ELR (cell line): ENCODE measurements at places on chromosomes 7 and 10.

- no peak for DNase-seq
Observed at GRCh38 chr7:95874129-95874528, 101.8 kb downstream of the DYNC1I1 start.

- peak; percentile 74 for DNase-seq
Observed at GRCh38 chr7:134905375-134905774, 80.9 kb upstream of the AGBL3 start.

- no peak for DNase-seq
Observed at GRCh38 chr7:94440451-94441039, 45.9 kb downstream of the COL1A2 start.

DNA sequence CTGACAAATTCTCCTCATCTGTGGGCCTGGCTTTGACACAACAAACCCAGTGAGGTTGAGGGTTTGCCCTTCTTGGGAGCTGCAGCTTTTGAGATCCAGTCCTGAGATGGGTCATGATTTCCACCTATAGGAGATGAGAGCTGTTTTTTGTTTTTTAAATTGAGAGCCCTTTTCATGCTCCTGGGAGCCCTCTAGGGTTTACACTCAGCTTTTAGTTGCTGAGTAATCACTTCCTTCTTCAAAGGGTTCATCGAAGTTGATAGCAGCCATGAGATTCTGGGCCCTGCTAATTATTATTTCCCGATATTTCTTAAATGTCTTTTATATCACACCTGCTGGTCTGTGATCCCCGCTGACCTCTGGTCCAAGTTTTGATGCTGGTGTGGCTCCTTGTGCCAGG, 47.3 kb upstream of the VIPR2 start:
- DNase-seq = no peak

GRCh38 chr10:84683550-84683949, 355.2 kb downstream of the CCSER2 start:
- DNase-seq = no peak

DNA sequence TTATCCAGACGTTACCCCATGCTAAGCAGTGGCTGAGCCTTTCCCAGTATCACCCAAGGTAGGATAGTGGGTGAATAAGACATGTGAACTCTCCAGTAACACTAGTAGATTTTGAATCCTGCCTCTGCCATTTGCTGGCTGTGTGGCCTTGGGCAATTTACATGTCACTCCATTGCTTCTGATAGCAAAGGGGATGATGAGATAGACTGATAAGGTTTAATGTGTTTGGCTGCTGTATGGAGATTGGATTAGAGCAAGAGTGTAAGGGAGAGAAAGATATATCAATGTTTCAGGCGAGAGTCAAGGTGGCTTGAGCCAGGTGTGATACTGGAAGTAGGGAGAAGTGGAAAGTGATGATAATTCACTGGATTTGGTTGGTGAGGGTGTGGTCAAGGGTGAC, 40.1 kb upstream of the EEPD1 start:
- DNase-seq = no peak

DNA sequence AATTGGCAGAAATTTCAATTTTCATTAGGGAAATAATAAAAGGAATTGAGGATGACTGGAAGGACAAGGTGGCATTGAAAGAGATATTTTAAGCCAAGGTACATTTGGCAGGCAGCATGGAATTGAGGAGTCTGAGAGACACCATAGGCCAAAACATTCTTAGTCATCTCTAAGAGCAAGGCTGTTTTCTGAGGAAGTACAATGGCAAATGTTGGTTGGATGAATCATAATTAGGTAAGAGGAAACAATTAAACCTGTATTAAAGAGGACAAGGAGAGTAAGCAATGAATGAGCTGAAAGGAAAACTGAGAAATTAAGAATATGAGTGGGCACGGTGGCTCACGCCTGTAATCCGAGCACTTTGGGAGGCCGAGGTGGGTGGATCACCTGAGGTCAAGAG, 86.3 kb downstream of the MRPL32 start:
- DNase-seq = peak; percentile 46

GRCh38 chr10:80458638-80459037, 4.5 kb downstream of the TSPAN14 start:
- no peak for DNase-seq

DNA sequence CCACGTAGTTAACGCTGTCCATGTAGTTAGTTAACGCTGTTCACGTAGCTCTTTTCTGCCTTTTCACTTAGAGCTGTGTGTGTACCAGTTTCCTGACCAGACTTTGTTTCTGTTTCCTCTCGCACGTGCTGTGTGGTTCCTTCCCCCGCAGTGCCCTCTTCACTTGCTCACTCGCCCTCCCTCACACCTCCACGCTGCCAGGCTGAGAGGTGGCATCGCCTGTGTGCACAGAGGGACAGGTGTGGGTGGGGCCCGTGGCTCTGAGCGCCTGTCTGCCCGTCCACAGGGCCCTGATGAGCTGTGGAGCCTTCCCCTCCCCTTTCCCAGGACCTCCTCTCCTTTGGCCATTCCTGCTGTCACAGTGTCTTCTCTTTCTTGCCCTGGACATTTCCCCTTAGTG, 30.6 kb downstream of the WDR37 start:
- DNase-seq = no peak

DNA sequence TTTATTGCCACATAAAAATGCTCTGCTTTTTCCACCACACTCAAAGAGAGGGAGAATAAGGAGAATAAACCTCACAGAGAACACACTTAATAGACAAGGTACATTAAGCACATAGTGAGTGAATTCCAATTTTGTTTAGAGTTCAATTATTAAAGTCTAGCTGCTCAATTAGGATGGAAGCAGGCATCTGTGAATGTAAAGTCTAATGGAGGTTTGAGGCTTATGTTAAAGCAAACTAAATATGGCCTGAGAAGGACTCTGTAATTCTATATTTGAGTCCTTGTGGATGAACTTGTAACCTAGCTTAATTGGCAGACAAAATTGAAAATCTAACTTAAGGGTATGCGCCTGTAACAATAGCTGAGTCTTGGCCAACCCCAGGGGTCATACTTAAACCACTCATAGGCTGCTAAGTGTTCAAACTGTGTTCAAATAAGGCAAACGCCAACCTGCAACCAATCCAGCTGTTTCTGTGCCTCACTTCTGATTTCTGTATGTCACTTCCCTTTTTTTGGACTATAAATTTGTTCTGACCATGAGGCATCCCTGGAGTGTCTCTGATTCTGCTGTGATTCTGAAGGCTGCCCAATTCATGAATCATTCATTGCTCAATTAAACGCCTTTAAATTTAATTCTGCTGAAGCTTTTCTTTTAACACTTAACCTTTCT, 31.3 kb upstream of the NME8 start:
- DNase-seq = no peak

- DNase-seq = no peak
Observed at GRCh38 chr7:3246127-3246526, 54.9 kb upstream of the SDK1 start.

- DNase-seq = no peak
Observed at GRCh38 chr10:44893604-44894468, 17.3 kb upstream of the TMEM72 start.

GRCh38 chr10:7891634-7892033, 73.3 kb downstream of the TAF3 start:
- DNase-seq = no peak

DNA sequence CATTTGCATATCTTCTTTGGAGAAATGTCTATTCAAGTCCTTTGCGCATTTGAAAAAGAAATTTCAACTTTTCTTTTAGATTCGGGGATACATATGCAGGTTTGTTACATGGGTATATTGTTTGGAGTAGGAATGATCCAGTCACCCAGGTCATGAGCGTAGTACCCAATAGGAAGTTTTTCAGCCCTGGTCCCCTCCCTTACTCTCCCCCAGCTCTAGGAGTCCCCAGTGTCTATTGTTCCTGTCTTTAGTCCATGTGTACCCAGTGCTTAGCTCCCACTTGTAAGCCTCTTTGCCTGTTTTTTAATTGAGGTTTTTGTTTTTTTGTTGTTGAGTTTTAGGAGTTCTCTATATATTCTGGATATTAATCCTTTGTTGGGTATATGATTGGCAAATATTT, 63.3 kb downstream of the SND1 start:
- DNase-seq = no peak

DNA sequence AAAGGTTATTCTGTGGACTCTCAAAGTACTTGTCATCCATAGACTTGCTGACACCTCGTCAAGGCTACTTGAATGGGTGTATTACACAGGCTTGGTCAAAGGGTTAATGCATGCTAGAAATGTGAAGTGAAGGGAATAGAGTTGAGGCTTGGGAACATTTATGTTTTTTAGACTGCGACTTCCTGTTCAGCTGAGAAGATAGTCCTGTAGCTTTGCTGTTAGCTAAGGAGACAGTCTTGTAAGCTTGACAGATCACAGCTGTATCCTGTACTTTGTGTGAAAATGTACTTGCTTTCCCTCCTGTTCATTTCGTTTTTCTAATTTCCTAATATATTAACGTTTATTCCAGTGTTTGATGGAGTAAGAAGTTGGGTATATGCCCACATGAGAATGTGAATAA, 52.1 kb downstream of the ADD3 start:
- DNase-seq = no peak

- no peak for DNase-seq
Observed at GRCh38 chr7:76998285-76998589, 33.9 kb downstream of the SPDYE17 start.

- no peak for DNase-seq
Observed at GRCh38 chr7:47382200-47382599, 199.7 kb downstream of the TNS3 start.

DNA sequence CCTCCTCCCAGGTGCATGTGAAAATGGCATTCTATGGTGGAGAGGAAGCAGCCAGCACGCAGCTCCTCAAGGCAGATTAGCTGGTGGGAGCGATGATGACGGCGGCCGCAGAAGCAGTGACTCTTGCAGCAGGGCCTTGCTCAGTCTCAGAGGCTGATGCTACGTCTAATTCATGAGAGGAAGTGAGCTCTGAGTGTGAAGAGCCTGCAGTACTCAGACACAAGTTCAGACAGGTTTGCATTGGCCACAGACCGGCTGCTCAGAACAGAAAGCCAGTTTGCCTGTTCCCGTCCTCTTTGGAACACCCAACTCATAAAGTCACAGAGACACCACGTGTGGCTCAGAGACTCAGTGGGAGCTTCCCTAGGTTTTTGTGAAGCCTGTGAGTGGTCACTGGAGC, 136.5 kb downstream of the ADARB2 start:
- no peak for DNase-seq

DNA sequence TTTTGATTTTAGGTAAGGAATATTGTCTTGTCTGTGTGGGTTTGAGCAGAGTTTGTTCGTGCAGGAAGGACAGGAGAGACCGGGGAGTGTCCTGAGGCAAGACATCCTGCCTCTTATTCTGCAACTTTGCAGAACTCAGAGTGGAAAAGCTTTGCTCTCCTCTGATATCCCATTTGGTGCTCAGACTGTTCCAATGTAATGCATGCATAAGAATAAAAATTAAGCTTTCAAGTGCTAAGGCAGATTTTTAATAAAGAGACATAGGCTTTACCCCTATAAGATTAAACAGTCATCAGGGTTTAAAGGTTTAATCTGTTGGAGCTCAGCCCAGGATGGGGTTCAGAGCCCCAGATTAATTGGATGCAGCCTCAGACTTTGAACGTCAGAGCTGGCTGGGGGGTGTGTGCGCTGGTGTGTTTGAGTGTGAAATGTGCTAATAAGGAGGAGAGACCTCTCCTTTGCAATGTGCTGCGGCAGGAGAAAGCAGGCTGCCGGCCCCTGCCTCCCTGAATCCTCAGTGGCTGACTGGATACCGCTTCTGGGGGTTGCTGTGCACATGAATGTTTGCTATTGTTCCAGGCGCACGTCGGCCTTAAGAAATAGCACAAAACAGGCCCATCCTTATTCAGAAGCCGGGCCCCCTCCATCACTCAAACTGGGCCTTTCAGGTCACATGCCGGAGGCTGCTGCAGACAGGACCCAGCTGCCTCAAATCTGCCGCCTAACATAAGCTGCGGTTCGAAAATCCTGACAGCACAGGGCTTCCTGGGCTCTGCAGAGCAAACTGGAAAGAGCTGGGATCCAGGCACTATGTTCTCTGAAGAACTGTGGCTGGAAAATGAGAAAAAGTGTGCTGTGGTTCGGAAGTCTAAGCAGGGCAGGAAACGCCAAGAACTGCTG, 84.1 kb upstream of the PRR15 start:
- DNase-seq = no peak

- peak; percentile 14 for DNase-seq
Observed at GRCh38 chr10:24701447-24701846, 22.2 kb downstream of the ARHGAP21 start.

DNA sequence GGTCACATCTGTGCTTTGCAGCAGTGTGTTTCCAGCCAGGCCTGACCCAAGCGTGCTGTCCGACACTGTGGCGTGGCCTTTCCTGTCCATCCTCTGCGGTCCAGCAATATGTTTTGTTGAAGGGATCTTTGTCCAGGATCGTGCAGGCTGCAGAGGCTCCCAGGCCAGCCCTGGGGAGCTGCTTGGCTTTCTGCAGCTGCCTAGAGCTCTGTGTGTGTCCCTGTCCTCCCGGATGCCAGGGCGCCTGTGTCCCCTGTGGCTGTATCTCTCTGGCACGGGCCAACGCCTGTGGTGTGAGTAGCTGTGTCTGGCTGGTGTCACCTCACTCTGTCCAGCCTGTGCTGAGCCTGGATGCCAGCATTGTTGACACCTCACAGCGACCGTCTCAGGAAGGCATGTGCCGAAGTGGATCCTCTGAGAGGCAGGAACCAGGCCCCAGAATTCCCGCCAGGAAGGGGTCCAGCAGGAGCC, 94.5 kb downstream of the INPP5A start:
- no peak for DNase-seq

- no peak for DNase-seq
Observed at GRCh38 chr7:107972075-107972482, 30.9 kb downstream of the LAMB1 start.

DNA sequence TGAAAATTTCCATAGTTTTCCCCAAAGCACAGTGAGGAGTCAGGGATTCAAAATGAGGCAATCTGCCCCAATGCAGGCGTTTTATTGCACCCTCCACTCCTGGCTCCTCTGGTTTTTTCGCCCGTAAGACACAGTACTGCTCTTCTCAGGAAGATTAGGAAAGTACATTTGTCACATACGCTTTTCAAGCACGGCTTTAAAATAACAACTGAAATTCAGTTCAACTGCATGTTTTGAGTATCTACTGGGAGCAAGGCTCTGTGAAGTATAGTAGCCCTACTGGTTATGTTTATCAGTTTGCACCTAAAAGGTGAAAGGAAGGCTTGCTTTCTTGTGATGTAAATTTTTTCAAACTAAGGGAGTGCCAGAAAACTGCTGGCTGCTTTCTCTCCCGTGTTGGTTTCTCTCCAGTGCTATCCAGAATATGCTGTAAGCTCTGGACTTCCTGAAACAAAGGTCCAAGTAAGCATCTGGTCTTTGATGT, 1.9 kb upstream of the SGMS1 start:
- DNase-seq = peak; percentile 22

GRCh38 chr7:2374830-2375728, 20.5 kb downstream of the EIF3B start:
- DNase-seq = no peak
